ENCODE measurements at places on chromosomes 1 and 21.

GRCh38 chr1:246566813-246567645 is 773 bp downstream of the CNST start:
- no peak for DNase-seq

DNA sequence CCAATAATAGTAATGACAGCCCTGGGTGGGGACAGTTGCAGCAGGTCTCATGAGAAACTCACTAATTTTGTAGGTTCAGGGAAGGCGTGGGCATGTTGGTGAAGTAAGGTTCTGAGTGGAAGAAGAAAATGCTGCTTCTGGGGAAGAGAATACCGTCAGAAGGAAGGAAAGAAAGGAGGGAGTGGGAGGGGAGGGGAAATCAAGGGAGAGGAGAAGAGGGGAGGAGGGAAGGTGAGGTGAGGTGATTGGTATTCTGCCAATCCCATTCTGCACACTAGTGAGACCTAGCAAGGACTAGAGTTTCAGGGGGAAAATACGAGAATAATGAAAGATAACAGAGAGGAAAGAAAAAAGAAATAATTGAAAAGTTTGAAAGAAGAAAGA is 32.4 kb upstream of the MGST3 start:
- no peak for DNase-seq

GRCh38 chr1:234315588-234315987 is 57.7 kb upstream of the COA6 start:
- DNase-seq: no peak

GRCh38 chr1:27666294-27666693 is 5.7 kb downstream of the IFI6 start:
- DNase-seq: no peak

DNA sequence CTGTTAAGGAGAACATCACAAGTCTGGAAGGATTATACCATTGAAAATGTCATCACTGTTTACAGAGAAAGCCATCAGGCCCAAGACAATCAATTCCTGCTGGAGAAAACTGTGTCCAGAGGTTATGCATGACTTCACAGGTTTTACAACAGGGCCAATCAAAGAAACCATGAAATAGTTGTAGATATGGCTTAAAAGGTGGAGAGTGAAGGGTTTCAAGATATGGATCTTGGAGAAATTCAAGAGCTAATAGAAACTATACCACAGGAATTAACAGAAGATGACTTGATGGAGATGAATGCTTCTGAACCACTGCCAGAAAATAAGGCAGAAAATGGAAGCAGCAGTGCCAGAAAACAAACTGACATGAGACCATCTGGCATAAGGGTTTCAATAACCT is 30.2 kb downstream of the USP1 start:
- DNase-seq: no peak

DNA sequence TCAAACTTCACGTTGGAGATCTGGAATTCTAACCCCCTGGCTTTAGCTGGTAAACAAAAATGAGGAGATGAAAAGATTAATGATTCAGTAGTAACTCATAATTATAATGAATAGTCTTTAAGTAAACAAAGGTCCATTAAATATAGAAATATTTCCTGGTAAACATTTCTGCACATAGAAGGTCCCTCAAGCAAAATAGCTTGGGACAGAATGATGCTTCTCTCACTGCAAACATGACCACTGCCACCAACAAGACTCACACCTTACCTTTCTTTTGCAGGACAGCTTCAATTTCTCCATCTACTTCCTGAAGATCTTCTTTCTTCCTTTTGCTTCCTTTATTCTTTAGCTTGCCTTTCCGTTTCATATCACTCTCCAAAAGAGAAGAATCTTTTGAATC is 25.2 kb downstream of the NVL start:
- no peak for DNase-seq

GRCh38 chr1:225777058-225777582 is 506 bp upstream of the SRP9 start:
- DNase-seq: no peak

- DNase-seq: no peak
Measured at GRCh38 chr21:43972850-43973633, 39.1 kb upstream of the TRAPPC10 start.

DNA sequence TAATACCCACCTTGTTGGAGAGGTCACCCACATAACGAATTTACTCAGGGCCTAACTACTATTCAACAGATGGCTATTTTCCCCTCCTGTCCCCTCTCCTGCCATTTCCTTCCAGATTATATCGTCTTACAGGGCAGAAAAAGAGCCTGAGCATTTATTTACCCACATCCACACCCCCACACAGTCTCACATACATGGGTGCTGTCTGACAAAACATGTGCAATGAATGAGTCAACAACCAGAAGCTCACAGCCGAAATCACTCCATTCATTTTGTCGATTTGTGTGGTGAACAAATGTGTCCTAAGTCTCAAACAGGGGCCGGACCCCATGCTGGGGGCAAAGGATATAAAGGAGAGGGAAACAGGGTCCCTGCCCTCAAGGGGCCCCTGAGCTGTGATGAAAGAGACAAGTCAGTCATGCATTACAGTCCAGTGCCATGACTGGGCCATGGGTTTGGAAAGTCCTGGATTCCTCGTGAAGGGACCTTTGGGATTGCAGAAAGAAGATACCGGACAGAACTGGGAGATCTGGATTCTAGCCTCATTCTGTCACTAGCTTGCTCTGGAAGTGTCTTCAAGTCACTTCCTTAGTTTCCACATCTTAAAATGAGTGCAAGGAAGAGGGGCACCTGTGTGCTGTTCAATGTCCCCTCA is 16.4 kb upstream of the ZNF683 start:
- DNase-seq: no peak

- no peak for DNase-seq
Measured at GRCh38 chr1:225998560-225999226, 450 bp downstream of the SDE2 start.

GRCh38 chr1:115463347-115463746 is 125.3 kb upstream of the NGF start:
- DNase-seq: no peak

DNA sequence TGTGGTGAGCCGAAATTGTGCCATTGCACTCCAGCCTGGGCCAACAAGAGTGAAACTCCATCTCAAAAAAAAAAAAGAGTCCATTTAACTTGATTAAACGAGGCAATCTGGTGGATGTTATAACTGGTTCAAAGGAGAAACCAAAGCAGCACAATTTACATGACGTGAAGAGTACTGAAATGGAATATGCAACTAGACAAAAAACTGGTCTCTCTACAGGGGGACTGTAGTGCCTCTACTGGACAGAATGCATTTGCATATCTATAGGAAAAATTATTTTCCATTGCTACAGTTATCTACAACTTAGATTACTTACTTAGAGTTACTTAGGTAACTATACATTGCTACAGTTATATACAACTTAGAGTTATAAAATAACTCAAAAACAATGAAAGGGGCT is 2.7 kb upstream of the CAPN2 start:
- no peak for DNase-seq

GRCh38 chr1:6180707-6181311 is 688 bp upstream of the CHD5 start:
- DNase-seq: no peak

- no peak for DNase-seq
Measured at GRCh38 chr21:27077501-27077900, 110.6 kb upstream of the ADAMTS5 start.

- DNase-seq: no peak
Measured at GRCh38 chr1:154719586-154720327, 111.8 kb upstream of the ADAR start.

- DNase-seq: no peak
Measured at GRCh38 chr1:74528123-74528522, 15.7 kb upstream of the LRRC53 start.

DNA sequence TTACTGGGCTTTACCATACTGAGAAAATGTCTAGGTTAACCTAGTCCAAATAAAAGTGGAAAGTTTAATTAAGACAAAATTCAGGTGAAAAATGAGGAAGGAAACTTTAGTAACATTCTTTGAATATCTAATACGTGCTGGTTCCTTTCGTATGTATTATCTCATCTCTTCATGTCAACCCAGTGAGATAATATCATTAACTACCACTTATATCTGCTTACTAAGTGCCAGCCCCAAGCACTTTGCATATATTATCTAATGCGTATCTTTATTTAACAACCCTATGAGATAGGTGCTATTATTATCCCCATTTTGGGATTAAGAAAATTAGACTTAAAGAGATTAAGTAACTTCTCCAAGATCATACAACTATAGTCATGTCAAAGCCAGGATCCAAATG is 12.5 kb upstream of the PLPP3 start:
- no peak for DNase-seq

GRCh38 chr1:19828546-19828945 is 13.5 kb upstream of the RNF186 start:
- DNase-seq: no peak

GRCh38 chr1:119482517-119483425 is 24.2 kb upstream of the HSD3B1 start:
- DNase-seq: no peak

DNA sequence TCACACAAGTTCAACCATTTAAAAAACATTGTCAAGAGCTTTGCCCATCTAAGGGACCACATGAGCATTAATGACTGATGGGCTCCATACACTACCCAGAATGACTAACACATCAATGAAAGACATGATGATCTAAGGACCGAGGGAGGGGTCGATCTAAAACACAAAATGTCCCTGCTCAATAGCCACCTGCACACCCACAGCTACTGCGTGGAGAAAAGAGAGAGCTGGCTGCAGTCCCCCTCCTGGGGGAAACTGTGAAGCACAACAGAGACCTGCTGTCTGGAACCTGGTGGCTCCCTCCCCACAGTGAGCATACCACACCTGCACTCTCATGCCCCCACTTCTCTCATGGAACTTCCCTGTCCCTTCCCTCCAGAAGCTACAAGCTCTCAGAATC is 130.1 kb upstream of the ERG start:
- no peak for DNase-seq

- no peak for DNase-seq
Measured at GRCh38 chr1:208312706-208313105, 68.5 kb upstream of the PLXNA2 start.

- no peak for DNase-seq
Measured at GRCh38 chr1:100122177-100122576, 10.6 kb downstream of the SASS6 start.

DNA sequence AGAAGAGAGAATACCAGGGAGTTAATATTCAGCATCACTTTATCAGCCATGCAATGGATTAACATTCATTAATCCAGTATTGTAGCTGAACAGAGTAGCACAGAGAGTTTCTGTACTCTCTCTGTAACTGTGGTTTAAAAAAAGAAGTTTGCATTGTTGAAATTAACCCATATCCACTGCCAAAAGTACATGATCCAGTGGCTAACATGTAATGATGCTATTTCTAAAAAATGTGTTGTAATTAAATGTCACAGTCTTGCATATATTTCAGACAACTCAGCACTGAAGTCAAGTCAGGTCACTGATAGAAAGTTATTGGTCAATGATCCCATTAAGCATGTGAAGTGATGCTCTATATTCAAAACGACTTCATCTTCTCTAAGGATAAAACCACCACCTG is 141.3 kb downstream of the NRIP1 start:
- no peak for DNase-seq

DNA sequence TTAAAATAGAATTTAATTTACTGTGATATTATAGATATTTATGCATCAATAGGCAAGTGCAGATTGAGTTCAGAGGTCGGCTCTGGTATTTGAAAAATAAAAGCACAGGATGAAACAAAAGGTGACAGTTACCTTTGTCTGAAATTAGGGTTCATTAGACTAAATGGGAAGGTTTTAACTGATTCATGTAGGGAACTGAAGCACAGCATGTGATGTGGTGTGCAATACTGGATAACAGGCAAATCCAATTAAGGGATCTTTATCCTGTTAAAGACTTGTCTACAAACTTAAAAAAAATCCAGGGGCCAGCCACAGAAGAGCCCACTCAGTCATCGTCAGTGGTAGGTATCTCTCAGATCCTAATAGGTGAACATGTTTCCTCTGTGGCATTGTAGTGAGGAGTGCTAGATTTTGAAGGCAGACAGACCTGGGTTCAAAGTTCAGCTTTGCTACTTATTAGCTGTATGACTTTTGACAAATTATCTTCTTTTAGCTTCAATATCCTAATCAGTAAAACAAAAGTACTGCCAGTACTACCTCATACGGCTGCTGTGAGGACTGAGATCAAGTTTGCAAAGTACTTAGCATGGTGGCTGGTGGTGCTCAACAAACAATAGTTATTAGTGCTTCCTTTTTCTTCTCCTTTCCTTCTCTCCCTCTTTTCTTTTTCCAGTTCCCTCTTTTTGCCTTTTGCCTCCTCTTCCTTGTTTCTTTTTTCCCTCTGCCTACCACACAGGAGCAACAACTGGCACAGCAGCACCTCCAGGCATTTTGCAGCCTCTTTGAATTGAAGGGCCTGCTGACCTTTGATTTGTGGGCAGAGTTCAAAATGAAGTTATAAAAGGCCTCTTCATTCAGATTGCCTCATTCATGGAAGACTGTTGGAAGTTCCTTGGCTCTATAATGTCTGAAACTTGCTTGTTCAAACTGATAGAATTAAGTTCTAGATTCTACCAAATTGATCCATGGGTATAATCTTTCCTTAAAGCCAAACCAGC is 44.9 kb upstream of the FOXD3 start:
- no peak for DNase-seq

- DNase-seq: peak; percentile 73
Measured at GRCh38 chr1:15128520-15129313, 24.8 kb upstream of the TMEM51 start.

DNA sequence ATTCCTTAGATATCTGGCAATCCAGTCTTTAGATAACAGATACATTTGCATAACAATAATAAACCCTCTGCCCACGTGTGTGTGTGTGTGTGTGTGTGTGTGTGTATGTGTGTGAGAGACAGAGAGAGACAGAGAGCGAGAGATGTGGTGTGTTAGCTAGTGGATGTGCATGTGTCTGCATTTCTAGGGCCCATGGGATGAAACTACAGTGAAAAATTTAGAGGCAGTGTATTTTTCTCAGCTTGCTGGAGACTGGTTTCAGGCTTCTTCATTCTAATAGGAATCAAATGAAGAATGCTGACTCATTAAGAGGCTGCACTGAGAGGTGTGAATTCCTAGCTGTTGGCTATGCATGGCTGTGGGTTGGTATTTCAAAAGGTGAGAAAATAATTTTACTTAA is 303.2 kb downstream of the LMX1A start:
- no peak for DNase-seq

GRCh38 chr1:203672346-203672745 is 45.7 kb downstream of the ATP2B4 start:
- no peak for DNase-seq

- no peak for DNase-seq
Measured at GRCh38 chr1:62796221-62796620, 12.3 kb downstream of the ATG4C start.

- no peak for DNase-seq
Measured at GRCh38 chr1:73771396-73771795, 426.6 kb downstream of the LRRIQ3 start.
